ENCODE measurements at places on chromosomes 12 and 14.
A peak's percentile ranks its signal among the peaks of the same experiment; 100 is the strongest.

- no peak for DNase-seq
Observed at GRCh38 chr14:103728721-103729120, 13.1 kb downstream of the ZFYVE21 start.

GRCh38 chr12:26563552-26563951 lies 269.4 kb downstream of the ITPR2 start:
- no peak for DNase-seq

GRCh38 chr14:52692248-52692962 lies 3.0 kb downstream of the ERO1A start:
- no peak for DNase-seq

DNA sequence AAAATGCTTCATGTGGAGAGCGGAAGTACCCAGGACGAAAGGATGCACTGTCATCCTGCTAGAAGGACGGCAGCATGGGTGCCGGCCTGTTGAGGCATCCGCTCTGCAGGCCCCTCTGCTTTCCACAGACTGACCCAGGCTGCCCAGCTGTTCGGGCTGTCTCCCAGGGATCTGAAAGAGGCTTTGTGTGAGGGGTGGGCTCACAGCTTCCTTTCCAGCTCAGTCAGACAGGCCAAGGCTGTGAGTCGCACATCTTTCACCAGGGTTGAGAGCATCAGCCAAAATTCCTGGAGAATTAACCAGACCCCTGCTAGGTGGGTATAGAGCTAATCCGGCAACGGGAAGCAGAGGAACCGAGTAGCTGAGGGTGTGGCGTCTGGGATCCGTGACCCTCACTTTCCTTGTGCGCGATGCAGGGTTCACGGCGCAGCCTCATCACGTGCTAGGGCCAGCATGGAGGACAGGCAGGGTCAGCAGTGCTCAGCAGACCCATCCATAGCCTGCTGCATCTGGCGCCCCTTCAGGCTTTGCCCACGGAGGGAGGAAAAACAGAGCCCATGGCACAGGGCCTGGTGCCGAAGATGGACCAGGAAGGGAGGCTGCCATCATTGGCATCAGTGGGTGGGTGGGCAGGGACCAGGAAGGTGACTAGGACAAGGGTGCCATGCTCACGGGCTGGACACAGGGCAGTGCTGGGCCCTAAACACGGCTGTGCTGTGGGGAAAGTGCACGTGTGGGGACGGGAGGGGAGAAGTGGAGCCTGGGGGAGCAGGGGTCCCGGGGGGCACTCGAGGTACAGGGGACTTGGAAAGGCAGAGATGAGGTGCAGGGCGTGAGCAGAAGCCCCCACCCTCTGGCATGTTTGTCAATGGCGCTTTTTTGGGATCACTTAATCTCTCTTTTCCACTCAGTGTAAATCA lies 9.2 kb upstream of the SIVA1 start:
- DNase-seq: peak; percentile 17

DNA sequence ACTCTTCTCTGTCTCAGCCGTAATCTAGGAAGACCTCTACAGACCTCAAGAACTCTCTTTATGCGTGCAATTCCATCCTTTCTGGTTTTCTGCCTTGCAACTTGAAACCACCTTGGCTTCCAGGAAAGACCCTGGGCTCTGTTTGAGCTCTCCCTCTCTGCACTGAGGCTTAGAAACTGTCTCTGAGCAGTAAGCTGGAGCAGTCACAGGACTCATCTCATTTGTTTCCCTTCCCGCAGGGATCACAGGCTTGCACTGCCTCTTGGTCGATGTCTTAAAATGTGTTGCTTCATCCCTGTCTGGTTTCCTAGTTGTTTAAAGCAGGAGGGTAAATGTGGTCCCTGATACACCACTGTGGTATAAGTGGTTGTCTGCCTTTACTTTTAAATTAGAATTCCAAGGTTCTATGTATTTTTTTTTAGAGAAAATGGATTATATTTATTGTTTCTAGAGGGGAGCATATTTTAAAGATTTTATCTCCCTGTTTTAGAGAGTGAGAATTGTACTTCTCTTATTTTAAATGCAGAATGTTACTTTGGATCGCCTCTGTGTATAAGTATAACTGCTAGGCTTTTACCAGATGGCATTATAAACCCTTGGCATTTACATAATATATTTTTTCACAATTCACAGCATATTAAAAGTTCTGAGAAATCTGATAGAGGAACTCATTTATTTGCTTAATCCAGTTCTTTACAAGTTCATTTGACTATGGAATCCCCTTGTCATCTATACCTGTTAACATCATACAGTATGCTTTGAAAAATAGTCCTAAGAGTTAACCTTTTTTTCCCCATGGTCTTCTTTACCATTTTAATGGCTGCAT lies 26.4 kb downstream of the EID3 start:
- DNase-seq: no peak

DNA sequence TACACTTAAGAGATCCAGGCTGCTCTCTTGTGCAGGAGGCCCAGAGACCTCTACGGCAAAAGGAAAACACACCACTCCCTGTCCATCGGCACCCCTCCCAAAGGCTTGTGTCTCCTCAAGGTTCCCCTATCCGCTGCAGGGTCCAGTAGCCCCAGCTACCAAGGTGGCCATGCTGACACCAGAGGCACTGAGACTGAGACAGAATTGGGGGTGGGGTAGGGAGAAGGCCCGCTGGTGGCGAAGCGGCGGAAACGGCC lies 590 bp downstream of the DDIT3 start:
- DNase-seq: no peak

- no peak for DNase-seq
Observed at GRCh38 chr14:89013098-89013504, 188.7 kb downstream of the TTC8 start.

- DNase-seq: no peak
Observed at GRCh38 chr14:39434401-39434800, 2.2 kb upstream of the FBXO33 start.

DNA sequence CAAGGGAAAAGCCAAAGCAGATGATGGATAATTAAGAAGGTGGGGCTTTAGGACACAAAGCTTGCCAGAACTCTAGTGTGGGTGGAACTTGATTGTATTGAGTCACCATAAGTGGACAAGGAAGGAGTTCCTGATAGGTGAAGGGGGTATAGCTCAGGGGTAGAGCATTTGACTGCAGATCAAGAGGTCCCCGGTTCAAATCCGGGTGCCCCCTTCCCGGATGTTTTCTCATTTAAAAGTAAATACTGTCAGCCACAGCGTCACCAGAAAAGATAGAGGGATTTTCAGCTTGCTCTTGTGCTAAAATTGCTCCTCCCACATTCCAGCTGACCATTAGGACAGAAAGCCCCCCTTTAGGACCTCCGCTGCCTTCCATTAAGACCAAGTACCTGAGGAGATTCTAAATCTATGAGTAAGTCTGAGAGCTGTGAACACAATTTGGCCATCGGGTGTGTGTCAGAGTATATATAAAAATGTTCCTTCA lies 36.6 kb downstream of the DCAF4 start:
- DNase-seq: no peak

GRCh38 chr12:132946246-132946820 lies 9.8 kb downstream of the ZNF605 start:
- no peak for DNase-seq

GRCh38 chr12:13337791-13338190 lies 141.3 kb downstream of the EMP1 start:
- DNase-seq: no peak

DNA sequence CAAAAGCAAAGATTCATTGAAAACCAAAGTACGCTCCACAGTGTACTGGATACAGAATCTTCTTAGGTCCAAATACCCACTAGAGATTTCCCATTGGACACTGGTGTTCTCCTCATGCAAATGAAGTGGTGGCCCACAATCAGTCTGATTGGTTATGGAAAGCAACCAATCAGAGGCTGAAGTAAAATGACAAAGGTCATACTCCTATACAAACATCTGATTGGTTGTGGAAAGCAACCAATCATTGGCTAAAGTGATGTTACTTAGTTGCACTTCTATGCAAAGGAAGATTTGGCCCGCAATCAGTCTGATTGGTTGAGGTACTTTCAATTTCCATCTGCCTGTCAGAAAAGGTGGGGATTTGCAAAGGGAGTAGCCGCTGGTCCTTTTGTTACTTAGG lies 1.3 kb upstream of the WASHC3 start:
- DNase-seq: no peak
